Stimulated activated CD8-positive, alpha-beta memory T cell treated with anti-CD3 and anti-CD28 coated beads, Interleukin-12 subunit alpha, Interleukin-12 subunit beta, amount 100 ng/mL, for 1 hour (primary cell): ENCODE measurements at places on chromosomes 4 and X.

- peak; percentile 58 for DNase-seq
Measured at GRCh38 chr4:7843831-7844593, 95.6 kb downstream of the AFAP1 start.

GRCh38 chr4:118981839-118982381, 93.3 kb downstream of the SYNPO2 start:
- peak; percentile 32 for DNase-seq

DNA sequence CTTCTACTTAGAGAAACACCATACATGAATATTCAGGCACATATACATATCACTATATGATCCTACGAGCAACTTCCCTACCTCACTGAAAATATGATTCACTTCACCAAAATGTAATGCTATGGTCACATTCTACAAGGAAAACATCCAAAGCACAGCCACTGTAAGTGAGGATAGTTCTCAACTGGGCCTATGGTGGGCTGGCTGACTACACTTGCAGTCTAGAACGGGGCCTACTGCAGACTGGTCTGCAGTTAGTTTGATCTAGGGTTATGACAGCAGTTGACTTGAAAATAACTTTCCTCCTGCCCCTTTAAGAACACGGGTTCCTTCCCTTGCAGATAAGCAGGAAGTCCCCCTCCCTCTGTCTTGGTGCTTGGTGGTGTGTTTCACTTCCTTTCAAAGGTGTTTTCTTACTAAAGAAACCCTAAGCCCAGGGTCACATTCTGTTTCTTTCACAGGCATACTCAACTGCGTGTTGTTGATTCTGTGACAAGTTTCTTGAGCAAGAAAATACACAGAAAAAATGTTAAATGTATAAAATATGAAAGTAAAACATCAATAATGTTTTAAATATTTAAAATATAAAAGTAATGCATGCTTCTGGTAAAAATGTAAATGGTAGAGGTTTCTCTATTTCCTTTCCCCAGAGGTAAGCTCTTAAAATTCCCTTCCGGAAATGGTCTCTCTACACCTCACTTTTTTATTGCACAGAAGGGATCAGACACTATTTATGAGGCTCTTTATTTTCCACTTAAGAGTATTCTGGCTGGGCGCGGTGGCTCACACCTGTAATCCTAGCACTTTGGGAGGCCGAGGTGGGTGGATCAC, 18.0 kb upstream of the TMSB4X start:
- no peak for DNase-seq

DNA sequence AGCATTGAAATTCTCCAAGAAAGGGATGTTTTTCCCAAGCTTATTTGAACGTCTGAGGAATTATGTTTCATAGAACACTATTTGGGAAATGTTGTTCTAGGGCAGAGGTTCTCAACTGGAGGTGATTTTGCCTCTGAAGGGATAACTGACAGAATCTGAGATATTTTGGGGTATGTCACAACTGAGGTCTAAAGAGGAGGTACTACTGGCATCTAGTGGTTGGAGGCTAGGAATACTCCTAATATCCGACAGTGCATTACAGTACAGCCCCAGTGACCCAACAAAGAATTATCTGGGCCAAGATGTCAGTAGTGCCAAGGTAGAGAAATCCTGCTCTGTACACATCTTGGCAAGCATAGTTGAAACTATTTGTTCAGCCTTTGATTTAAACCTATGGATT, 6.4 kb downstream of the HSPA4L start:
- no peak for DNase-seq

- no peak for DNase-seq
Measured at GRCh38 chr4:108370291-108371141, 201.8 kb upstream of the LEF1 start.

DNA sequence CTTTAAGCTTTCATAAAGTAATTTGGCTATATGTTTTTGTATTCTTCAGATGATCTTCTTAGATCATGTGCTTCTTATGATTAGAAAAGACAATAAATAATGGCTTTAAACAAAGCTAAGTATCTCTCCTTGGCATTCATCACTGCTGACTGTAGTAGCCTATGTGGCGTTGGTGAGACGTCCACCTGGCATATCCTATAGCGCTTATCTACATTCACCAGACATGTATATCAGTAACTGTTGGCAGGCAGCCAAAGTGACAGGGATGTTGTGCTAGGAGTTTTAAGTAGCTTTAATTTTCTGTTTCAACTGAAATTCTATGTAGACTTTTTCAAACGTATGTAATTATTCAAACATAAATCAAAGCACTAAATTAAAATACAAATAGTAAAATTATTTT, 276.4 kb downstream of the IL15 start:
- no peak for DNase-seq

DNA sequence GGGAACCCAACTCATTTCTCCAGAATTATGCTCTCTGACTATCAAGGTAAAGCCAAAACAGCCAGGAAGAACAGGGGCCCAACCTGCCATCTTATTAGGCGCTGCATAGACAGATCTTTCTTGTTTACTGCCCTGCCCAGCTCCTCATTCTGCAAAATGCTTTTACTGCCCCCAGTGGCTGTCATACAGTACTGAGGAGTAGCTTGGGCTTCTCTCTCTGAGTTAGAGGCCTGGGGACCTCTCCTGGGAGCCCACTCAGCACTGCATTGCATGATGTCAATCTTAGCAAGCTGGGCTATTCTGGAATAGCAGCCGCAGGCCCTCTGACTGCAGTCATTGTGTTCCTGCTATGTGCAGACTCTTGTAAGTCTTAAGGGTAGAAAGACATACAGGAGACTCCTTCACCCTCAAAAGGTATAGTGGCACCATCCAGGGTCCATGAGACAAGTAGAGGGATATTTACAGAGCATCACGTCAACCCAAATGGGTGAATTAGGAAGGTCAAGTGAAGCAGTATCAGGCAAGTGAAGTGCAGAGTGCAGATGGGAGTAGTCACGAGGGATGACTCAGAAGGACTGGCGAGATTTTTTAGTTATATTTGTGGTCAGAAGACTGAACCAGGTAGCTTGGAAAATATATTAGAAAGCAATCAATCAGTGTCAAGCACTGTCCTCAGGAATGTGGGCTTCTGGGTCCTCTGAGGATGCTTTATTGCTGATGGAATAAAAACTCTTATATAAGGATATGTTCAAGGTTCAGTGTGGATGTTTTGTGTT, 294.1 kb upstream of the SFRP2 start:
- DNase-seq: no peak
